Breast epithelium (tissue), 4 donors: ENCODE measurements at places on chromosomes 7 and 10.

DNA sequence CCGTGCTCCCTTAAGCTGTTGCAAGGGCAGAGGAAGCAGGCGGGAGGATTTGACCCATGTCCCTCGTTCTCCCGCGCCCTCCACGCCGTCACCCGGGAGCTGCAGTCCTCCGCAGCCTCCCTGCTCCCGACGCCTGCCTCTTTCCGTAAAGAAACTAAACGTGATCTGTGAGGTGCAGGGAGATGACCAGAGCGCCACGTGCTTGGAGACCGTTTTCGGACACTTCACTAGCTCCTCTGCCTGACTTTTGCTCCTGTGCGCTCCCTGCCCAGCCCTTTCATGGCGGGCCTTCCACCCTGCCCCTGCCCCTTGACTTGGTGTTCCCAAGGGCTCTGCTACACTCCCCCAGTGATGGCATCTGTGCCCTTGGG lies 171.2 kb downstream of the LSM5 start:
- DNase-seq, result no peak
- no peak overlapping the region for H3K27ac ChIP-seq
- H3K27me3 ChIP-seq, result peaks cover 6% of the 10 kb centered on the region
- no peaks in the 10 kb centered on the region for H3K36me3 ChIP-seq
- peak overlapping the region; percentile 15 for H3K4me3 ChIP-seq

DNA sequence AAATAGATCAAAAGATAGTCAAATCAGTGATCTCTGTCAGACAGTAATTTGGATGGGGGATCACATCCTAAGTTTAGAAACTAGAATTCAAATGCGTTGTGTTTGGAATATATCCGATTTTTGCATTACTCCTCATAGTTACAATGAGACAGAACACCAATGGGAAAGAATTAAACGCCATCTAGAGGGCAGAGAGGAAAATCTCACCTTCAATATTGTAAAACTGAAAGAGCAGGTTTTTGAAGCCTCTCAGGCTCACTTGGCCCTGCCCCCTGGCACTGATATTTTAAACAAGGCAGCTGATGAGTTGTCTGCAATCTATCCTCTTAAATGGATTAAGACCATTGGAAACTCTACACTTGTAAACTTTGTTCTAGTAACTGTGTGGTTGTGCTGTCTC lies 17.7 kb downstream of the FRG2B start:
- H3K36me3 ChIP-seq, result no peaks in the 10 kb centered on the region
- H3K27ac ChIP-seq, result no peak overlapping the region
- no peaks in the 10 kb centered on the region for H3K4me1 ChIP-seq

- H3K27me3 ChIP-seq, result no peaks in the 10 kb centered on the region
- peak overlapping the region; percentile 67 for H3K27ac ChIP-seq
- no peaks in the 10 kb centered on the region for H3K4me1 ChIP-seq
- H3K4me3 ChIP-seq, result no peak overlapping the region
- DNase-seq, result no peak
Observed at GRCh38 chr10:6840201-6840691, 260.2 kb upstream of the PRKCQ start.

DNA sequence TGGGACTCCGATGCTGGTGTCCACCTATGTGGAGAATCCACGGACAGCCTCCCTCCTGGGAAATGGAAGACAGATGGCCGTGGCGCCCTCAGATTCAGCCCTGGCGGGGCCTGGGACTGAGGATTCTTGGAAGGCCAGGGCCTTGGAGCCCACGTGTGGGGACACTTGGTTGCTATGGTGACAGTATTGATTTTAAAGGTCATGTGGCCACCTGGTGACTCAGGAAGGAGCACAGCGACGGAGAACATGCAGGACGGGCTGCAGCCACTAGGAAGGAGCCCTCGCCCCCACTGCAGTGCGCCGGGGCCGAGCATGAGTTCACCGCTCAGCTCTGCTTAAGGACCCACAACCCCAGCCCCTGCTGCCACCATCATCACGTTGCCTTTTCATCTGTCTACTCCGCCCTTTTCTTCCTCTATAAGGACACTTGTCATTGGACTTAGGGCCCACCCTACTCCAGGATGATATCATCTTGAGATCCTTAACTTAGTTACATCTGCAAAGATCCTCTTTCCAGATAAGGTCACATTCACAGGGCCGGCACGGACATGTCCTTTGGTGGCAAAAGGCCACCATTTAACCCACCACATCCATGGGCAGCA lies 3.7 kb upstream of the STK32C start:
- H3K27me3 ChIP-seq, result no peaks in the 10 kb centered on the region
- no peak for DNase-seq
- H3K36me3 ChIP-seq, result no peaks in the 10 kb centered on the region
- peaks cover 4% of the 10 kb centered on the region for H3K4me1 ChIP-seq

DNA sequence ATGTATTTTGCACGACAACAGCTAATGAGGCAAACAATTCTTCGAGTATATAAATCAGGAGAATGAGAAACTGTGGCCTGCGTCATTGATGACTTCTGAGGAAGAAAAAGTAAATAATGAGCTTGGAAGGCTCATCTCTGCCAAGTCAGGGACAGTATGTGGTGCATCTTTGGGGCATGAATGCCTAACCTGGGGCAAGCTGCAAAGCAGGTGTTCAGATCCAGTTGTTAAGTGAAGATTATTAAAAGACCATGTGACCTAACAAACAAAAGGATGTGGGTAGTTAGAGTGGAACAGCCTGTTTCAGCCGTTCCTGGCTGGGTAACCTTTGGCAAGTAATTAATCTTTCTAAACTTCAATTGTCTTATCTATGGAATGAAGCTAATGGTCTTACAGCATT lies 93.0 kb downstream of the LYZL2 start:
- DNase-seq, result no peak
- H3K27me3 ChIP-seq, result no peaks in the 10 kb centered on the region

GRCh38 chr7:151232917-151233701 lies 826 bp downstream of the CHPF2 start:
- H3K4me1 ChIP-seq, result peaks cover 9% of the 10 kb centered on the region
- H3K4me3 ChIP-seq, result peak overlapping the region; percentile 99
- no peaks in the 10 kb centered on the region for H3K36me3 ChIP-seq

DNA sequence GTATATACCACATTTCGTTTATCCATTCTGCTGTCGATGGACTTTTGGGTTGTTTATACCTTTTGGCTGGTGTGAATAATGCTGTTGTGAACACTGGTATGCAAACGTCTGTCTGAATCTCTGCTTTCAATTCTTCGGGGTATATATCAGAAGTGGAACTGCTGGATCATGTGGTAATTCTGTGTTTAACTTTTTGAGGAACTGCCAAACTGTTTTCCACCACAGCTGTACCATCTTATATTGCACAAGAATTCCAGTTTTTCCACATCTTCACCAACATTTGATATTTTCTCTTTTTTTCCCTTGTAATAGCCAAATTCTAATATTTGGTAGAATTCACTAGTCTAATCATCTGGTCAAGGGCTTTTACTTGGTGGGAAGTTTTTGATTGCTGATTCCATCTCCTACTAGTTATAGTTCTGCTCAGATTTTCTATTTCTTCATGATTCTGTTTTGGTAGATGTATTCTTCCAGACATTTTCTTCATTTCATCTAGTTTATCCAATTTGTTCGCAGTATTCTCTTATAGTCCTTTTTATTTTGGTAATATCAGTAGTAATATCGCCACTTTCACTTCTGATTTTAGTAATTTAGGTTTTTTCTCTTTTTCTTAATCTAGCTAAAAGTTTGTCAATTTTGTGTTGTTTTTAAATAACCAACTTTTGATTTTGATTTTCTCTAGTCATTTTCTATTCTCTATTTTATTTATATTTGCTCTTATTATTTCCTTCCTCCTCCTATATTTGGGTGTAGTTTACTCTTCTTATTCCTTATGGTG lies 271.2 kb downstream of the ZEB1 start:
- no peaks in the 10 kb centered on the region for H3K4me1 ChIP-seq
- no peak overlapping the region for H3K4me3 ChIP-seq
- no peak overlapping the region for H3K27ac ChIP-seq
- no peaks in the 10 kb centered on the region for H3K36me3 ChIP-seq
- no peak for DNase-seq

DNA sequence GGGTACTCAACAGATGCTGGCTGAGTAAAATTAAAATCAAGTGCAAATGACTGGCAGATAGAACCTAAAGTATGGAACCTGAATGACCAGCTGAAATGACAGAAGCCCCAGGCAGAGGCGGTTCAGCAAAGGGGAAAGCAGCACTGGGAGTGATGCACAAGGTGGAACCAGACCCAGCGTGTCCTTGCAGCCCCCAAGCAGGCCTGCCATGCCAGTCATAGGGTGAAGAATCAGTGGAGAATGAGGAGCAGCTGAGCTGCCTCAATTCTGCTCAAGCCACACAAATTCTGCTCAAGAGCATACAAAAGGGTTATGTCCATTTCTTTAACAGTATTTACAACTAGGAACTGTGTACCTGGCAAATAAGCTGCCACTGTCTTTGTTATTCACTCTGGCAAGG lies 8.7 kb downstream of the ACTR1A start:
- H3K4me1 ChIP-seq, result no peaks in the 10 kb centered on the region
- DNase-seq, result no peak
- H3K36me3 ChIP-seq, result no peaks in the 10 kb centered on the region
- H3K27ac ChIP-seq, result no peak overlapping the region

DNA sequence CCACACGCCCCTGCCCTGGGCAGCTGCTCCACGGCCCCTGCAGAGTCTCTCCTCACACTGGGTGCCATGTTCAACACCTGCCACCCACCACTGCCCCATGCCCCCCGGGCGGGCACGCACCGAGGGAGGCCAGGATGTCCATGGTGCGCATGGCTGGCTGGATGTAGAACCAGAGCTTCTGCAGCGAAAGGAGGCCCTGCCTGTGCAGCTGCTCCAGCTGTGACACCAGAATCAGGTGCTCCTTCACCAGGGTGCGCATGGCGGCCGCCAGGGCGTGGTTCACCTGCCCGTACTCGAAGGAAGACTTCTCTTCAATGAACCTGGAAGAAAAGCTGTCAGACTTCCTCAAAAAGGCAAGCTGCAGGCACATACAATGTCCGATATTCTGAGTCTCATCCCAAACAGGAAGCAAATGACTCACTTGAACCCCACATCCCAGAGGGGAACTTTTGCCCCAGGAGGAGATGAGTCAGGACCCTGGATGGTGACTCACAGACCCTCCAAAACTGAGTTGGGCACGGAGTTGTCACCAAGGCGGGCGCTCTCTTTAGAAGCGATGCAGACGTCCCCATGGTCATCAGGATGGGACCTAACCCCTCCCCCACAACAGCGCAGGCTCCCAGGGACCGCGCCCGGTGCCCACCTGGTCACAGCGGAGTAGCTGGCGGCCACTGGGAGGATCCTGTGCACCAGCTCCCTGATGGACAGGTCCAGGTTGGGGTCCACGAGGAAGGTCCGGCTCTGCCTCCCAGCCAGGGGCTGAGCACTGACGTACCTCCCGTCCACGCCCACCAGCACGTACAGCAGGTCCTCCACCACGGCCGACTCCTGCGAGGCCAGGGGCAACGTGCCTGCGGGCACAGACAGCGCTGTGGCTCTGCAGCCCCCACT lies 15.5 kb downstream of the TUBGCP2 start:
- no peak for DNase-seq
- no peaks in the 10 kb centered on the region for H3K27me3 ChIP-seq
- H3K27ac ChIP-seq, result no peak overlapping the region

GRCh38 chr7:148144827-148145226 lies 445.7 kb upstream of the C7orf33 start:
- H3K4me3 ChIP-seq, result no peak overlapping the region
- no peak overlapping the region for H3K27ac ChIP-seq
- H3K27me3 ChIP-seq, result no peaks in the 10 kb centered on the region
- H3K4me1 ChIP-seq, result no peaks in the 10 kb centered on the region
